ENCODE measurements at places on chromosomes 2 and 18. TPM values are rescaled to one million over a fixed set of nuclear protein-coding genes. Genes with fewer than 3 reads are reported as not detected.

The PDE1A gene
- 0.14 TPM for total RNA-seq

The KANSL3 gene
- 31.2 TPM for total RNA-seq

The TGIF1 gene
- 140 TPM for total RNA-seq

The LHCGR gene
- not detected for total RNA-seq

The NGEF gene
- 12.8 TPM for total RNA-seq

The VWA3B gene
- total RNA-seq, result 0.33 TPM

The SNRNP200 gene
- total RNA-seq, result 133 TPM

The GKN2 gene
- total RNA-seq, result 4.3 TPM

The SNED1 gene
- 0.33 TPM for total RNA-seq

The POTEC gene
- total RNA-seq, result not detected

The SP100 gene
- 25.4 TPM for total RNA-seq
